ENCODE measurements at places on chromosomes 2 and 18. TPM values are rescaled to one million over a fixed set of nuclear protein-coding genes. Genes with fewer than 3 reads are reported as not detected.

DNA sequence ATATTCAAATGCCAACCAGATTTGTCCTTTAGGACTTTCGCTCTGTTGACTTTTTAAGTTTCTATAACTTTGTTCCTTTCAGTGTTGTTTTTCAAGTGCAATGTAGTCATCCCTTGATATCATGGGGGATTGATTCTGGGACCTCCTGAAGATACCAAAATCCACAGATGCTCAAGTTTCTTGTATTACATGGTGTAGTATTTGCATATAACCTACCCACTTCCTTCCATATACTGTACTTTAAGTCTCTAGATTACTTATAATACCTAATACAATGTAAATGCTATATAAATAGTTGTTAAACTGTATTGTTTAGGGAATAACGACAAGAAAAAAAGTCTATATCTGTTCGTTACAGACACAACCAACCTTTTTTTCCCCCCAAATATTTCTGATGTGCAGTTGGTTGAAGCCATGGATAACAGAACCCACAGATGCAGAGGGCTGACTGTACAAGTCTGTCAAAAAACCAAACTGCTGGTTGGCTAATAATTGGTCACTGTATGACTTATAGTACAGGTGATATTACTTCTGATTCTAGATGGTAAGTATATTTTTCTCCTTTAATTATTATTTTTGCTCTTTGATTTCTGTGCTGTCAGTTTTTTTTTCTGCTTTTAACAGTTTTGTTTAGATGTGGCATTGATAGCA is 201.7 kb upstream of the STON1 start:
- no peak overlapping the region for H3K27ac ChIP-seq
- H3K4me3 ChIP-seq: no peak overlapping the region
- H3K36me3 ChIP-seq: no peaks in the 10 kb centered on the region
- DNase-seq: no peak
- no peaks in the 10 kb centered on the region for H3K27me3 ChIP-seq
- peaks cover 45% of the 10 kb centered on the region for H3K4me1 ChIP-seq

DNA sequence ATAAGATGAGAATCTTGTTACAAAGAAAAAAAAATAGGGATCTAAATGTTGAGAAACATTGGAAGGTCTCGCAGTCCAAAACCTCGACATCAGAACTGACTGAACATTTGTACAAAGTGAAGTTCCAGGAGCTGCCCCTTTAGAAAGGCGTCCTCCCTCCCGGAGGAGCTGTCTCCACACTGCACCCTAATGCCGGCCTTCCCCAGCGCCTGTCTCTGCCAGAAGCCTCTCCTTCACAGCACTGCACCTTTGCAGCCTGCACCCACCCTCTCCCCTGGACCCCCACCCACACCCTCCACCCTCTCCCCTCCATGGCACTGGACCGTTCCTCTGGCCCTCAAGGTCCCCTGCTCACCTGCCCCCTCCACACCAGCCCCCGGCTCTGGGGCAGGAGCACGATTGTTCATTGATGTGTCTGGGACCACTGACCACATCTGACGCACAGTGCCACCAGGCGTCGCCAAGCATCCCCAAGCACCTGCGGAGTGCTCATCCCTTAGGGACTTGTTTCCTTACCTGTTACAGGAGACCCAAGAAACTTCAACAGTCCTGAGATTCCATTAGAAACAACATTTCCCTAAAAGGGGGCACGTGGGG is 90.3 kb upstream of the SNTG2 start:
- H3K36me3 ChIP-seq: no peaks in the 10 kb centered on the region
- H3K4me1 ChIP-seq: no peaks in the 10 kb centered on the region
- no peak overlapping the region for H3K4me3 ChIP-seq
- no peaks in the 10 kb centered on the region for H3K27me3 ChIP-seq
- no peak for DNase-seq

DNA sequence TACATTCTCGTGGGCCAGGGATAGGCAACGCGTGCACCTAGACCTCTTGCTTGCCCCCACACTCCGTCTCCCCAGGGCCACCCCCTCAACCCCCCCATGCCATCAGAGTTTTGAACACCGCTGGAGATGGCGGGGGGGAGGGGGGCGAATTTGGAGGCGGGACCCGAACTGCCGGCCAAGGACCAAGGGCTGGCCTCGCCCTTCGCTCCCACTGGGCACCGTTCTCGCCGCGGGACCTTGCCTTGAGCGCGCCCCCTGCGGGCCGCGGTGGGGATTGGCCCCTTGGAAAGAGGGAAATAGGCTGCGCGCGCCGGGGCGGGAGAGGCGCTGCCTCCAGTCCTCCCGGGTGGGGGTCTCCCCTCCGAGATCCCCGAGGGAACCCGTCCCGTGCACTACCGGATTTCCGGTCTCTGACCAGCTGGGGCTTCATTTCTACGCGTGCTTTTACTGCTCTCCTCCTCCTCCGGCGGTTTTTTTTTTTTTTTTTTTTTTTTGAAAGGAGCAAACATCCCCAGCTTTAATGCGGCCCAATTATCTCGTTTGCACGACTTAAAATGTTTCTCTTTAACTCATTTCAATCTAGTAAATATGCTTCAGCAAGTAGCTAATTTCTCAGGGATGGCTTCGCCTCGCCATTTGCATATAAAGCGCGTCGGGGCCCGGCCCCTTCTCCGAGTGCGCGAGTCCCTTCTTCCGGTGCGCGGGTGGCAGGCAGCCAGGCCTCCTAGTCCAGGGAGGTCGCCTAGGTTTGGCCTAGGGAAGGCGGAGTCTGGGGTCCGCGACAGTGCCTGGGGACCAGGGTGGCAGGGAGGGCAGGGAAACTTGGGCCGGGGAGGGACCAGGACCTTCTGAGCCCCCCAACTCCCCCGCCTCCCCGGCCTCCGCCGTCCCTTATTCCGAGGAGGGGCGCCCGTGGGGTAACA is 10.0 kb upstream of the GBX2 start:
- H3K27me3 ChIP-seq: peaks cover 3% of the 10 kb centered on the region
- peak overlapping the region; percentile 59 for H3K4me3 ChIP-seq
- peaks cover 20% of the 10 kb centered on the region for H3K4me1 ChIP-seq
- peak; percentile 80 for DNase-seq
- H3K36me3 ChIP-seq: no peaks in the 10 kb centered on the region

- no peak overlapping the region for H3K4me3 ChIP-seq
- H3K27me3 ChIP-seq: no peaks in the 10 kb centered on the region
- peak; percentile 32 for DNase-seq
Observed at GRCh38 chr18:45330170-45330594, 285.1 kb upstream of the SLC14A2 start.

- H3K4me3 ChIP-seq: no peak overlapping the region
- no peak for DNase-seq
- no peak overlapping the region for H3K27ac ChIP-seq
- no peaks in the 10 kb centered on the region for H3K27me3 ChIP-seq
- no peaks in the 10 kb centered on the region for H3K4me1 ChIP-seq
- H3K36me3 ChIP-seq: no peaks in the 10 kb centered on the region
Observed at GRCh38 chr18:22032392-22032961, 136.9 kb upstream of the GATA6 start.

DNA sequence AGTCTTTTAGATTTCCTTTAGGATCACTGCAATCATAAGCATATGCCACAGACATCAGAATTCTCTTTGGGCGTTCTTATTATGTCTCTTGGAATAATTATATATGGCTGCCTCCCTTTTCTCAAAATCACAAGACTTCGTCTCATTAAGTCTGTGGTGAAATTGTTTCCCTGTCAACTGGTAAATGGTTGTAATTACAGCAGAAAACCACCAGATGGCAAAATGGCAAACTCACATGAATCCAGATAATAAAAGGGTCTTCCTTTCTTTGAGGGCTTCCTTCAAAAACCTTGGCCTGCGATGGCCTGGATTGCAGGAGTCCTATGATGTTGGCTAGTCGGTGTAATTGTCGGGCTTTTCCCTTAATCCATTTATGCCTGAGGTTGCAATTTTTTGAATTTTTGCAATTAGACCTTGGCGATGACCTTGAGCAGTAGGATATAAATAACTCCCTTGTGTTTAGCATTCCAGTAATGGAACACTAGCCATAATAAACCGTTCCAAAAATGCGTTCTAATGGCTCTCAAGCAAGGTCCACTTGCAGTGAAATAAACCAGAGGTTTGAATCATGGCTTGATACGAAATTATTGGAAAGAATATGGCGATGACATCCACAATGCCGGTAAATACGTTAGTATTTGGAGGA is 656.4 kb downstream of the MBD2 start:
- peaks cover under 1% of the 10 kb centered on the region for H3K27me3 ChIP-seq
- H3K4me1 ChIP-seq: no peaks in the 10 kb centered on the region
- DNase-seq: no peak
- no peak overlapping the region for H3K27ac ChIP-seq
- no peak overlapping the region for H3K4me3 ChIP-seq
- no peaks in the 10 kb centered on the region for H3K36me3 ChIP-seq

Gene ACADL
- total RNA-seq: 9.1 TPM

DNA sequence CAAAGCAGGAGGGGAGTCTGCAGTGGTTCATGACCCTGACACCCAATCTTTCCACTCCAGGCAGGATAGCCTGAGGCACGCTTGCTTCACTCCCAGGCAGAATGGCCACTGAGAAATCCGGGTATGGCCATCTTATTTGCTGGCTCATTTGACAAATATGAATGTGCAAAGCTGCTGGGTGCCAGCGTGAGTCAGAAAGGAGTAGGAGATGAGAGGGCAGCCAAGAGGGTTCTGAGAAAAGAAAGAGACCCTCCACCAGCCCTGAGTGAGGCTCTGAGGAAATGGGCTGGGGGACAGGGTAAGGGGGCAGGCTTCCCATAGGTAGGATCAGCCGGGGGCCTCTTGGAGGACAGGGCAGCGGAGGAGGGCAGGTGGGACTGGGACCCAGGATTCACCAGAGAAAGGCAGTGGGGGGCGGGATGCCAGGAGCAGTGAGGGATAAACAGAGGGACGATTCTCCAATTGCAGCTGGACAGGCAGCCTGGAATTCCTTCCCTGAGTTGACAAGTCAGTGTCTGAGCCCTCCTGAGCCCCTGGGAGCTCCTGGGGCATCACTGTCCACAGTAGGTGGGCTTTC is 15.2 kb downstream of the RAMP1 start:
- no peaks in the 10 kb centered on the region for H3K36me3 ChIP-seq
- peak overlapping the region; percentile 38 for H3K27ac ChIP-seq
- H3K27me3 ChIP-seq: no peaks in the 10 kb centered on the region
- DNase-seq: no peak

Gene GNAL
- 2.9 TPM for total RNA-seq

GRCh38 chr2:220999356-220999755 is 572.7 kb downstream of the EPHA4 start:
- H3K36me3 ChIP-seq: no peaks in the 10 kb centered on the region
- H3K4me3 ChIP-seq: no peak overlapping the region
- H3K4me1 ChIP-seq: no peaks in the 10 kb centered on the region
- no peak for DNase-seq

DNA sequence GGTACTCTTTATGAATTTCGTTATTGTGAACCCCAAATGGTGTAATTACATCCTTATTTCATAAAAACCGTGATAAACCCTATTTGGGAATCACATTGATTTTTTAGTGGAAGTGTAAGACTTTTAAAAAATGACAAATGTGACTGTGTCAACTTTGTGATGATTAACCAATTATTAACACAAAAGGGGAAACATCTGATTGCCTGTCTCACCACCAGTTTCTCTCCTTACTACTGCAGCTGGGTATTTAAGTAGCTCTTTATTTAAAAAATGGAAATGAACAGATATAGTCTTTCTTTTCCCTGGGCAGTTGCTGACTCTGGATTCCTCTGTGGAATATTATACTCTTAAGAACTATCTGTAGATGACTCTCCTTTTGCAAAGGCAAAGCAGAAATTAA is 11.6 kb upstream of the RPE start:
- no peaks in the 10 kb centered on the region for H3K27me3 ChIP-seq
- no peak overlapping the region for H3K27ac ChIP-seq
- no peak for DNase-seq
- H3K36me3 ChIP-seq: no peaks in the 10 kb centered on the region
- no peak overlapping the region for H3K4me3 ChIP-seq

- H3K36me3 ChIP-seq: no peaks in the 10 kb centered on the region
- no peaks in the 10 kb centered on the region for H3K4me1 ChIP-seq
- DNase-seq: no peak
- H3K27me3 ChIP-seq: no peaks in the 10 kb centered on the region
- H3K4me3 ChIP-seq: no peak overlapping the region
- no peak overlapping the region for H3K27ac ChIP-seq
Observed at GRCh38 chr18:56373601-56374000, 264.8 kb downstream of the TXNL1 start.

GRCh38 chr2:161905389-161906046 is 168.5 kb downstream of the DPP4 start:
- no peaks in the 10 kb centered on the region for H3K27me3 ChIP-seq
- H3K36me3 ChIP-seq: no peaks in the 10 kb centered on the region
- H3K27ac ChIP-seq: no peak overlapping the region
- H3K4me1 ChIP-seq: no peaks in the 10 kb centered on the region
- no peak overlapping the region for H3K4me3 ChIP-seq

GRCh38 chr2:138373993-138374408 is 127.6 kb upstream of the SPOPL start:
- no peaks in the 10 kb centered on the region for H3K36me3 ChIP-seq
- no peaks in the 10 kb centered on the region for H3K27me3 ChIP-seq
- H3K4me3 ChIP-seq: no peak overlapping the region
- H3K4me1 ChIP-seq: no peaks in the 10 kb centered on the region
- no peak for DNase-seq
- no peak overlapping the region for H3K27ac ChIP-seq

GRCh38 chr18:58937887-58938267 is 73.2 kb downstream of the ZNF532 start:
- no peak overlapping the region for H3K4me3 ChIP-seq
- H3K36me3 ChIP-seq: peaks cover 12% of the 10 kb centered on the region
- DNase-seq: no peak
- peaks cover 22% of the 10 kb centered on the region for H3K4me1 ChIP-seq

Gene STEAP3
- total RNA-seq: 28.2 TPM

Gene RAD51AP2
- 0.06 TPM for total RNA-seq

DNA sequence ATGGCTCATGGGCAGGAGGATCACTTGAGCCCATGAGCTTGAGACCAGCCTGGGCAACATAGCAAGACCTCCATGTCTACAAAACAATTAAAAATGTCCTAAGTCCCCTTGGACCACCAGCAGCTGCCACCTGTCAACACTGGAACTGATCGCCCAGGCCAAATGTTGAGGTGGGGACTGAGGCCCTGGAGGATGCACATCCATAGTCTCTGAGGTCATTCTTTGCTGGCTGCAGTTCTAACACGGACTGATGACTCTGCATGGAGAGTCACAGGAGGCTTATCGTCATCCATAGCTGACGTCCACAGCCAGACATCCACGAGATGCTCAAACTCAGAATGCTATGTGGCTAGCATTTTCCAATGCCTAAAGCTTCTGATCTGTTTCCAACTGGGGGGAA is 151.3 kb downstream of the BCL2 start:
- no peaks in the 10 kb centered on the region for H3K27me3 ChIP-seq
- DNase-seq: no peak
- H3K27ac ChIP-seq: no peak overlapping the region

DNA sequence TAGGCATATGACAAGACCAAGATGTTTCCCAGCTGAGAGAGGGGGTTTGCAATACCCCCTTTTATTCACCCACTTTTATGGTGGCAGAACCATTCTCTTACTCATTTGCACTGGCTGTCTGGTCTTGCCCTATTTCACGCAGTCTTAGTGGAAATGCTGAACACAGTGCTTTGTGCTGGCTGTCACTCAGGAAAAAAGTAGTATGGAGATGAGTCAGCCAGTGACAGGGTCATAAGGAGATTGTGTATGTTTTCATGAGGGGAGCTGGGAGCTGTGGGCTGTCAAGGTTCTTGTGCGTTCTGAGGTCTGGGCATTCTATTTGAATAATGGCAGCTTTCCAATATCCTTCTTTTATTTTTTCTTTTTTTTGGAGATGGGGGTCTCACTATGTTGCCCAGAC is 10.9 kb upstream of the CNRIP1 start:
- DNase-seq: no peak
- peaks cover 2% of the 10 kb centered on the region for H3K27me3 ChIP-seq
- no peaks in the 10 kb centered on the region for H3K4me1 ChIP-seq
- H3K27ac ChIP-seq: no peak overlapping the region
- H3K4me3 ChIP-seq: no peak overlapping the region

All from psoas muscle (tissue), 8 donors.